ENCODE measurements at places on chromosomes 13 and 19.
A peak's percentile ranks its signal among the peaks of the same experiment; 100 is the strongest.

DNA sequence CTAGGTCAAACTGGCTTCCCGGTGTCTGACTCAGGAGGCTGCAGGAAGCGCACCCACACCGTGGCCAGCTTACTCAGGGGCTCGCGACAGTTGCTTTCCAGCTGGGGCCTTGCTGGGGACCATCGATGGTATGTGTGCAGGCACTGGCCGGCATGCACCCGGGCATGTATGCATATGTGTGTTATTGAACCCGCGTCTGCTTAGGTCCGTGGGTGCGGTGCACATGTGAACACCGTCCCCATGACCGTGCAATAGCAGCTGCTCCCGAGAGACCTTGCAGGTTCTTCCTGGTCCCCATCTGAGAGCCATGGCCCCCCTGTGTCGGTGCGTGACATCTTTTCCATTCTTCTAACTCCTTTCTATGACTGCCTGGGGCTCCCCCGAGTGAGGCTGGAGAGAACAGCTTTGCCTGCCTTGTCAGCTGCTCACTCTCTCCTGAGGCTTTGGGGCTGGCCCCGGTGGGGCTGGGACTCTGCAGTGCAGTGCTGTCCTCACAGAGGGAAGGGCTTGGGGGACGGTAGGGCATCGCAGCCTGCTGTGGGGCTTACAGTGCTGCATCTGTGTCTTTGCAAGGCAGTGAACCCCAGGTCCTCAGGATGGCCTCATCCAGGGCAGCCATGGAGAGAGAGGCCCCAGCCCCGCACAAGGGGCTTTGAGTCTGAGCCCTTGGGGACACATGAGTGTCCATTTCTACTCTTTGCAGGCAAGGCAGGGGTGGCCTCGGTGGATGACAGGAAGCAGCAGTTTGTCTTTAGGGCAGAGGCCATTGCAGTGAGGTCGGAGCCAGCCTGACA lies 65.1 kb downstream of the CHST8 start:
- DNase-seq = no peak

- peak; percentile 73 for DNase-seq
Measured at GRCh38 chr13:33323801-33324510, 38.4 kb upstream of the STARD13 start.

DNA sequence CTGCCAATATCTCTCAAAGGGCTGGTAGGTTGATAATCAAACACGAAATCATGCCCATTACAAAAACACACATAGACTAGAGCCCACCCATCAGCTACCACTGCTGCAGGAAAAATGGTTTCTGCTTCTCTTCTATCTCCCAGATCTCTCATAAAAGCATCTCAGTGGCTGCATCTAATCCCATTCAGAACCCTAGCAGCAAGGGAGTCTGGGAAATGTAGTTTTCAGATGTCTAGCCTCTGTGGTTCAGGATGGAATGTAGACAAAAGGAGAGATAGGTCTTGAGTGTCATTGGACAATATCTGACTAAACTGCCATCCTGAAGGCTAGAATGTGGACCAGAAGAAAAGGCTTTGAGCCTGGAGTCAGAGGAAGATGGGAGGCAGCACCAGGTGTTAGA lies 32.1 kb downstream of the RDH8 start:
- no peak for DNase-seq

- no peak for DNase-seq
Measured at GRCh38 chr19:44572581-44572900, 40.8 kb upstream of the IGSF23 start.

DNA sequence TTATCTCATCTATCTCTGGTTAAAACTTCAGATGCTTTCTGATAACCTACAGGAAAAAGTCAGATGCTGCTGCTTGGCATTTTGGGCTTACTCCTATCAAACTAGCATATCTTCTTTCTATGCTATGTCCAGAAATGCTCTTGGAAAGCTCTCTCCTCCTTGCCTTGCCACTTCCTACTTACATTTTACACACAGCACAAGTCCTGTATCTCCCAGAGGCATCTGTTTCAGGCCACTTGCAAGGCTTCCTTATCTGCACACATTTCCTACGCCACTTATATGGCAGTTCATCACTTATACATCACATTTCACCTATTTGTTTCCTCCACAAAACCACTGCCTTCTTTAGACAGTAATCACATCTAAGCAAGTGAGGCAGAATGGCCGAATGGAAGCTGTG lies 220.3 kb downstream of the DNAJC15 start:
- no peak for DNase-seq

DNA sequence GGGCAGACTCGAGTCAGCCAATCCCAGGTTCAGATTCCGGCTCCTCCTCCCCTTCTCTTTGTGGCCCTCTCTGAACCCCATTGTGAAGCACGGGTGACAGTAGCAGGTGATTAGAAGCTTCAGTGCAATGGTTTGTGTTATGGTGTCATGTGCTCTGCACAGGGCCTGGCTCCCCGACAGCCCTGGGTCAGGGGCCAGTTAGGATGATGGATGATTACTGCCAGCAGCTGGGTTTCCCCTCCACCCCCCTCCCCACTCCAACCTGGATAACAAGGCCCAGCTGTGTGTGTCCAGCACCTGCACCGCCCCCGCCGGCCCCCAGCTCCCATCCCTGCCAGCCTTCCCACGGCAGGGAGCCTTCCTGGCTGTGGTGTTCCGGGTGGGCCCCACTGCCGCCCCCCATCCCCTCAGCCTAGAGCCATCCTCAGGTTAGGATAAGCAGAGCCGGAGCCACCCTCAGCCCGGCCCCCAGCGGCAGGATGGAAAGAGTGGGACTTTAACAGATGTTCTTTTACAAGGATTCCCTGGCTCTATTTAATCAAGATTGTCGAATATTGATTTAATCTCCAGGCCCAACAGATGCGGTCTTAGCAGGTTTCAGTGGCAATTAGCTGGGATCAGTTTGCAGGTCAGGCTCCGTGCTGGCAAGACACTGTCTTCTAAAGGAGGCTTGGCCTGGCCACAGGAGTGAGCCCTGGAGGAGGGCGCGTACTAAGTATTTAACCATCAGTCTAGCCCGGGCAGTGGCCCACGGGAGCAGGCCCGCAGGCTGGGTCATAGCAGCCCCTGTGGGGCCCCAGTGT lies 156.2 kb downstream of the SIPA1L3 start:
- DNase-seq = no peak

DNA sequence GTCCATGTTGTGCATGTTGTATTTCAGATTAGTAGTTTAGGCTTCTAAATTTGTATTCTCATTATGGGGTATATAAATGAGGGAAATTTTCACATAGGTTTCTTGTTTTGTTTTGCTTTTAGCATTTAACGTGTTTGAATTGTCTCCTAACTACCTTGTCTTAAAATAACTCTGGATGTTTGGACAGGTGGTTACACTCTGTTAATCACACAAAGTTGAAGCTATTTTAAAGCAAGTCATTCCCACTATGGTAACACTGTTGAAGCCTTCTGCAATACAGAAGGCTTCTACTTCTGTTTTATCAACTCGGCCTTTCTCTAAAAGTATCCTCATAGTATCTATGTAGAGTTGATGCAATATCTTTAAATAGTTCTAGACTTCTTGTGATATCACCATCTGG lies 245.3 kb upstream of the HTR2A start:
- no peak for DNase-seq

DNA sequence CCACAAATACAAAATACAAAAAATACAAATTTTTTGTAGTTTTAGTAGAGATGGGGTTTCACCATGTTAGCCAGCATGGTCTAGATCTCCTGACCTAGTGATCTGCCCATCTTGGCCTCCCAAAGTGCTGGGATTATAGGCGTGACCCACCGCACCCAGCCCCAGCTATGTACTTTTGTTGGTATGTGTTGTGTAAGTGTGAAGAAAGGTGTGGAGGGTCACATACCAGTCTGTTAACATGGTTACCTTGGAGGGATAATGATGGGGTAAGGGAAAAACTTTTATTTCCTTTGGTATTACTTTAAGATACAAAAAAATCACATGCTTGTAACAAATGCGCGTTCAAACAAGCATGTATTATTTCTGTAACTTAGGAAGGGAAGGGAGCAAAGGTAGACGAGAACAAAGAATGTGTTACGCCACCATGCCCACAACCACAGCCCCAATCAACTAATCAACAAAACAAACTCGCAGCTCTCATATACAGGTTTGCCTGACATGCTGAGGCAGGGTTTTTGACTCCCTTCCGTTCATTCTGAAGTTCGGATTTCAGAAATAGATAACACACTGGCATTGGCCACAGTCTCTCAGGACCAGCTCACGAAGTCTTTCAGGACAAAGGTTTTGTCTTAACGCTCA lies 13.5 kb upstream of the VWA8 start:
- no peak for DNase-seq

DNA sequence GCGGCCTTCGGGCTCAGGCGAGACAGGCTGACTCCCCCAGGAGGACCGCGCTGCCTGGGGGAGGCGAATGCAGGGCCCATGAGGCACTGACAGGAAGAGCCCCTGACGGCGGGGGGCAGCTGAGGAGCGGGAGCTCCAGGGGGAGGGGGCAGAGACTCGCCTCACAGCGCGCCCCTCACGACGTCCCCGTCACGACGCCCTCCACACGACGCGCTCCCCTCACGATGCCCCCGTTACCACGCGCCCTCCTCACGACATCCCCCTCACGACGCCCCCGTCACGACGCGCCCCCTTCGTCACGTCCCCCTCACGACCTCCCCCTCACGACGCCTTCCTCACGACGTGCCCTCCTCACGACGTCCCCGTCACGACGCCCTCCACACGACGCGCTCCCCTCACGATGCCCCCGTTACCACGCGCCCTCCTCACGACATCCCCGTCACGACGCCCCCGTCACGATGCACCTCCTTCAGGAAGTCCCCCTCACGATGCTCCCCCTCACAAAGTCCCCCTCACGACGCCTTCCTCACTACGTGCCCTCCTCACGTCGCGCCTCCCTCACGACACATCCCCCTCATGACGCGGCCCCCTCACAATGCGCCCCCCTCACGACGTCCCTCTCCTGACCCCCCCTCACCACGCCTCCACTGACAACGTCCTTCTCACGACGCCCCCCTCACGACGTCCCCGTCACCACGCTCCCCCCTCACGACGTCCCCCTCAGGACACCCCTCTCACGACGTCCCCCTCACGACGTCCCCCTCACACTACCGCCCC lies 99.6 kb downstream of the ING1 start:
- no peak for DNase-seq

DNA sequence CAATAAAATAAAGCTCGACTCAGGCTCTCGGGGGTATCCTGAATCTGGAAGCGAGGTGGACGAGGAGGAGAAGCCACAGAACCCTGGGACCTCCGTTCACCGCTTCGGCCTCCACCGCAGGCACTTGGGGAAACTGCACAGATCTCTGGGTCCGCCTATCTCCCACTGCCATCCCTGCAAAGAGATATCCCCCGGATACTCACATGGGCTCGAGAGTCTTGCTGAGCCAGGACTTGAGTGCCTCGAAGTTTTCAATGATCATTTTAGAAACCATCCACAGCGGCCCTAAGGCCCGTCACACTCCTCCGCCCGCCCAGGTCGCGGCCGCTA lies 589 bp downstream of the RBM26 start:
- no peak for DNase-seq

- DNase-seq = no peak
Measured at GRCh38 chr13:49214917-49215376, 5.2 kb upstream of the MLNR start.

- no peak for DNase-seq
Measured at GRCh38 chr13:99864627-99864990, 107.0 kb downstream of the ZIC5 start.

GRCh38 chr19:52963247-52963618 lies 552 bp upstream of the ZNF816 start:
- no peak for DNase-seq

GRCh38 chr13:80096383-80096782 lies 244.5 kb downstream of the SPRY2 start:
- DNase-seq = no peak

GRCh38 chr19:14375055-14375581 lies 6.1 kb upstream of the ADGRE5 start:
- no peak for DNase-seq

GRCh38 chr13:22110368-22110767 lies 439.5 kb downstream of the FGF9 start:
- no peak for DNase-seq

DNA sequence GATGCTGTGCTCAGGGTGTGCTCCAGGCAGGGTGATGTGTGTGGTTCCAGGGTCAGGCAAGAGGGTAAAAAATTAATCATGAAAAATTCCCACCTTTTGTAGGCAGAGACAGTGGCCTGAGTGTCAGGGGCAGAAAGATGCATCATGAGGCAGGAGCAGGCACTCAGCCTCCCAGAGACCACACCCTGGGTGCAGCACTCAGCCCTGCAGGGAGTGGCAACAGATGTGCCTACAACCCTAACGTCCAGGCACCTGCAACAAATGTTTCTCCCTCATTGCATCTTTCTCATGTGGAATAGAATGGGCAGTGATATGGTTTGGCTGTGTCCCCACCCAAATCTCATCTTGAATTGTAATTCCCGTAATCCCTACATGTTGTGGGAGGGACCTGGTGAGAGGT lies 19.6 kb upstream of the CEACAM1 start:
- no peak for DNase-seq

DNA sequence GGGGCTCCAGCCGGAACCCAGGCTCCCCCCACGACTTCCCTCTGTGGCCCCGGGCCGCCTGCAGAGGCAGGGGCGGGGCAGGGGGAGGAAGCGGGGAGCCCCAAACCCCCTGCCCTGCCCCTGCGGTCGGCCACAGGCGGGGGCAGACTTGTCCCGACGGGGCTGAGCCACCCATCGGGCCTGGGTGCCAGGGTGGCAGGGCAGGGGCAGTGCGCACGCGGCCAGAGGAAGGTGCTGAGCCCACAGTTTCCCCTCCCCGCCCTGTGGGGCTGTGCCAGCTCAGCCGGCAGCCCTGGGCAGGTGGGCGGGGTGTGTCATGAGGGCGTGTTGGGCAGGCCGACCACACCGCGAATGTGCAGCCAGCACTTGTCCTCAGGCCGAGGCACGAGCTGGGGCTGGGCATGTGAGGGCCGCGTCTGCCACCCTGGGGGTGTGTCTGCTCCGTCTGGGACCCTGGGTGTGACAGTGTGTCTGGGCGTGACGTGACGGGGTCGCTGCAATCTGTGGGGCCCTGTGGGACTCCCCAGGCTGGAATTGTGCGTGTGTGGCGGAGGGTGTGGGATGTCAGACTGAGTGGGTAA lies 17.7 kb downstream of the CCDC97 start:
- no peak for DNase-seq

DNA sequence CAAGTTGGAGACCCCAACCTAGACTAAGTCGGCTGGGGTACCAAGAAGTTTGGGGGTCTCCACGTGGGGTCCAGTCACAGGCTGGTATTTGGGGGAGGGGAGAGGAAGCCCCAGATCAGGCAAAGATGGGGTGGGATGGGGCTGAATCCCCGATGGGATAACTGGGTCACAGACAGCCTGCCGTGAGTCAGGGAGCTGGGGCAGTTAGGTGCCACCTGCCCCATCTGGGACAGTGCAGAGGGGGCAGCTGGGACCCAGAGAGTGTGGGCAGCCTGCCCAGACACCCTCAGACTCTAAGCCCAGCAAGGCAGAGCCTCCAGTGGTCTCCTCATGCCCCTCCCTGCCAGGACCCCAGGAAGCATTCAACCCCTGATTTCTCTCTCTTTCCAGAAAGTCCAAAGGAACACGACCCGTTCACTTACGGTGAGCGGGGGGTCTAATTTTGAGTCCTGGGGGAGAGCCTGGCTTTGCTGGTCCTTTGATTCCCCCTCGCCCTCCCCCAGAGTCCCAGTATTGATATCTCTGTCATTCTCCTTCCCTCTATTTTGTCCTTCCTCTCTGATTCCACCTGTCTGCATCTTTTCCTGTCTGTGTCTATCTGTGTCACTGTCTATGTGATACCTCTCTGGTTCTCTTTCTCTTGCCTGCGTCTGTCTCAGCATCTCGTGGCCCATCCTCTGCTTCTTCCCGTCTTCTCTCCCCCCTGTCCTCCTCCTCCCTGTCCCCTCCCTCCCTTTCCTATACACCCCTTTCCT lies 1.8 kb downstream of the FXYD1 start:
- no peak for DNase-seq

All from fibroblast of gingiva (primary cell).